ENCODE measurements at places on chromosomes 5 and 9.

DNA sequence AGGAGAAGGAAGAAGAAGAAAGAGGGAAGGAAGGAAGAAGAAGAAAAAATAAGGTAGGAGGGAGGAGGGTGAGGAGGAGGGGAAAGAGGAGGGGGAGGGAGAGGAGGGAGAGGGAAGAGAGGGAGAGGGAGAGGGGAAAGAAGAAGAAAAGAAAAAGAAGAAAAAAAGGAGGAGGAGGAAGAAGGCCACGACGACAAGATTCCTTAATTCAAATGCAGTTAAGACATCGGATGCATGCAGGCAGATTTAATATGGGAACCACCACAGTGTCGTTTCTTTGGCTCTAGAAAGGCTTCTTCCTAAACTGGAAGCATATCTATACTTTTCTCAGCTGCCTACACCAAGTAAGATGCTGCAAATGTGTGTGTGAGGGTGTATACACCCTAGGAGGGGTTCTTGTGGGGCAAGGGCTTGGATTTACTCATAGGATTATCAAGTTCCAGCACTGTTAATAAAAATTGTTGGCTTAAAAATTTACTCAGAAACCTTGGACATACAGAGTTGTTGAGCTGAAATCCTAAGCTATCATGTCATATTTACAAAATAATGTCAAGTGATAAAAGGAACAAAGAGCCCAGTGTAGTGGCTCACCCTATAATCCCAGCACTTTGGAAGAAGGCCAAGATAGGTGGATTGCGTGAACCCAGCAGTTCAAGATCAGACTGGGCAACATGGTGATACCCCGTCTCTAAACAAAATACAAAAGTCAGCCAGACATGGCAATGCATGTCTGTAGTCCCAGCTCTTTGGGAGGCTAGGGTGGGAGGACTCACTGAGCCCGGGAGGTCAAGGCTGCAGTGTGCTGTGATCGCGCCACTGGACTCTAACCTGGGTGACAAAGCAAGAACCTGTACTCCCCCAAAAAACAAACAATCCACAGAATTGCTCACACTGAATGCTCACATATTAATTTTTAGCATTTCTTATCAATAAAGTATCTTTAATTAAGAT, 108.5 kb downstream of the UBAP2 start:
- DNase-seq, result no peak

DNA sequence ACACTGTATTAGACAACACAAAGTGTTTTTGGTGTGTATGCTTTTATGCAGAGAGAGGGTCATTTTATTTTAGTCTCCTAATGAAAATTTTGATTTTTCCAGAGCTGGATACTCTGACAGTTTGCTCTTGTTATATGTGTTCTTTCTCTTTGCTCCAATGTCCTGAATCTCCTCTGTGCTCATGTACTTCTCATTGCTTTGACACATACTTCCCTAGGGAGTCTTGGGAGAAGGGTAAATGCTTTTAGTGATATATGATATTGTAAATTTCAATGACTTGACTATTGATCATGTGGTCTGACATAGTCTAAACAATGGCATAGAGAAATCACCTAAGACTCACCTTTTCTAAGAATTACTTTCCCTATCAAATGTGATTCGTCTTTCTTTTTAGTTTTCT, 972.6 kb upstream of the EDIL3 start:
- DNase-seq, result no peak

DNA sequence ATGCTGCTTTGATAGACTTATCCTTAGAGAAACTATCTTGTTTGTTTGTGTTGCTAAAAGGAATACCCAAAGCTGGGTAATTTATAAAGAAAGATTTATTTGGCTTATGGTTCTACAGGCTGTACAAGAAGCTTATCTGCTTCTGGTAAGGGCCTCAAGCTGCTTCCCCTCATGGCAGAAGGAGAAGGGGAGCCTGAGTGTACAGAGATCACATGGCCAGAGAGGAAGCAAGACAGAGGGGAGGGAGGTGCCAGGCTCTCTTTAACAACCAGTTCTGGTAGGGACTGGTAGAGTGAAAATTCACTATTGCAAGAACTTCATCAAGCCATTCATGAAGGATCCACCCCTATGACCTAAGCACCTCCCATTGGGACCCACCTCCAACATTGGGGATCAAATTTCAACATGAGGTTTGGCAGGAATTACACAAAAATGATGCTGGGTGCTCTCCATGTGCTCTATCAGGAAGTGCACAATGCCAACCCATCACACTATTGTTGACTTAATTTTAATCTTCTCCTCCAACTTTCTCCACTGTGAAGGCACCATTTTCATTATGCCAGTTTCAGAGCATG, 115.1 kb upstream of the SHB start:
- DNase-seq, result no peak

DNA sequence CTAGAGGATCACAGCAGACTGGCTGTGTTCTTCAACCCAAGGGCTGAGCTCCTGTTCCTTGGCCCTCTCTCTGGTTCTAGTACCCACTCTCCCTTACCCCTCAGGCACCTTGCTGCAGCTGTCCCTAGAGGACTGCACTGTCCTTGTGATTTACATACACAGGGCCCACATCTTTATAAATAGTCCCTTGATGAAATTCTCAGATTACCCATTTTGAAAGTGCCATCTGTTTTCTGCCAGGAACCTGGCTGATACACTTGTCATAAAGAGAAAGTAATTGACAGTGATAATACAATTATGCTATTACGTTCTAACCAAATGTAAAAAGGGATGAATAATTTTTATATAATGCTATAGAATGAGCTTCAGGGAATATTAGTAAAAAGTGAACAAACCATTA, 16.5 kb upstream of the SPARC start:
- DNase-seq, result no peak

DNA sequence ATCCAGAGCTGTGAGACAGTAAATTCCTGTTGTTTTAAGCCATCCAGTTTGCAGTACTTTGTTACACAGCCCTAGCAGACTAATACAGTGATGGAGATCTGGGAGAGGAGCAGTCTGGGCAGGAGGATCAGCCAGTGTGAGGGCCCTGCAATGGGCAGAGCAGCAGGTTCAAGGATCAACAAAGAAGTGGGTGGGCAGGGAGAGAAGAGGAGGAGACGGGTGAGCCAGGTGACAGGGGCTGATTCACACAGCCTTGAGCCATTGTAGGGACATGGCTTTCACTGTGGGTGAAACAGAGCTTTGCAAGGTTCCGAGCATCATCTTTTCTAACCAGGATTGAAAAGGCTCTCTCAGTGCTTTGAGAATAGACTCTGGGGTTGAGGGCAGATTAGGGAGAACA, 88.2 kb upstream of the MVB12B start:
- no peak for DNase-seq
